ENCODE measurements at places on chromosomes 1 and 21. TPM values are rescaled to one million over a fixed set of nuclear protein-coding genes. Genes with fewer than 3 reads are reported as not detected.

Gene HMGCS2
- total RNA-seq = 1.8 TPM

Gene MAD2L2
- 26.9 TPM for total RNA-seq

Gene TNFRSF18
- 1.3 TPM for total RNA-seq

Gene ALPL
- 3.7 TPM for total RNA-seq

Gene TMPRSS3
- total RNA-seq = not detected

Gene OR10Z1
- total RNA-seq = not detected

Gene CELA3A
- 2.0 TPM for total RNA-seq

Gene TNFRSF4
- not detected for total RNA-seq

Gene CD1D
- total RNA-seq = 1.9 TPM

Gene MSH4
- 0.28 TPM for total RNA-seq

Gene FAM72A
- 2.8 TPM for total RNA-seq

Gene CLCA4
- total RNA-seq = not detected

Gene OXCT2
- 4.1 TPM for total RNA-seq

Gene OLIG1
- total RNA-seq = not detected

Gene NEK2
- total RNA-seq = not detected

Gene HSPB7
- 223 TPM for total RNA-seq

Gene SYDE2
- 17.0 TPM for total RNA-seq

Gene KCNE2
- not detected for total RNA-seq

Gene ZFP69B
- total RNA-seq = 0.95 TPM

Gene OR10T2
- not detected for total RNA-seq

Gene CELA2B
- not detected for total RNA-seq

Gene C1orf226
- total RNA-seq = 11.8 TPM

Gene NCAM2
- total RNA-seq = 1.4 TPM

Gene LRRC42
- total RNA-seq = 17.8 TPM

Gene PACC1
- 3.2 TPM for total RNA-seq

Gene OR6K3
- not detected for total RNA-seq

Gene IFFO2
- 24.8 TPM for total RNA-seq

Gene ANKRD13C
- total RNA-seq = 19.6 TPM

Gene SLC45A3
- total RNA-seq = 5.3 TPM

Gene PTGS2
- total RNA-seq = 16.9 TPM

Gene LORICRIN
- not detected for total RNA-seq

Gene TMEM82
- total RNA-seq = not detected

Gene LCE2C
- total RNA-seq = 1.8 TPM

Gene OR2T2
- not detected for total RNA-seq

Gene TDRD5
- 0.14 TPM for total RNA-seq

Gene GPR52
- total RNA-seq = 7.1 TPM

Gene RSPO1
- 0.95 TPM for total RNA-seq

Measured in thoracic aorta (tissue), 2 donors.